ENCODE measurements at places on chromosomes 6 and 20.
A peak's percentile ranks its signal among the peaks of the same experiment; 100 is the strongest.

GRCh38 chr6:894274-894673 is 201.3 kb upstream of the EXOC2 start:
- DNase-seq: no peak

GRCh38 chr6:142542704-142543233 is 241.0 kb downstream of the ADGRG6 start:
- no peak for DNase-seq

- no peak for DNase-seq
Measured at GRCh38 chr20:6501061-6501460, 266.4 kb upstream of the BMP2 start.

- DNase-seq: no peak
Measured at GRCh38 chr6:41511443-41512060, 34.6 kb upstream of the FOXP4 start.

DNA sequence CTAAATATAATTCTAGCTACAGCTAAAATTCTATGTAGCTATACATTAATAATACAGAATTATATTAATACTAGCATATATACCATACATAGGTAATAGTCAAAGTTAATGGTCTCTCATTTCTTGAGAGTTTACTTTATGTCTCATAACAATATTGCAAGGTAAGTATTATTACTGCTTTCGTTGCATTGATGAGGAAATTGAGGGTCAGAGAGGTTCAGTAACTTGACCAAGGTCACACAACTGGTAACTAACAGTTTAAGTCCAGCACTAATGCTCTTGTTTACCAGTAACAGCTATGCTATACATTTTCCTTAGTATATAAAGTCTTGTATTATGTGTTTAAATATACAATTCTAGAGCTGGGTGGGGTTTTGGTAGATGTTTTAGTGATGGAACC is 67.6 kb downstream of the AFG1L start:
- no peak for DNase-seq

DNA sequence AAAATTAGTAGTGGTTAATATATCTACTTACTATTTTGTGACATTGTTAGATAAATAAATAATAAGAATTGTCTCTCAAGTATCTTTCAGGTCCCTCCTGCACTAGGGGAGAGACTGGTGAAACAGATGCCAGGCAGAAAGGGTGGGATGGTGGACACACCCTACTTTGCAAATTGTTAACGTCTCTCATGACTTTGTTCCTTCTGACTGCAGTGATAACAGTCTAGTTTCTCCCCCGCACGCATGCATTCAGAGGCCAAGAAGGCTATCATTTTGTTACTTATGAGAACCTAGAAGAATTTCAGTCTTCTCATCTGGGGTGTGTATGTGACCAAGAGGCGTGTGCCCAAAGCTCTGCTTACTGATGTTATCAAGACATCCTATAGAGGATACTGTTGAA is 152.3 kb downstream of the EDN1 start:
- DNase-seq: no peak

DNA sequence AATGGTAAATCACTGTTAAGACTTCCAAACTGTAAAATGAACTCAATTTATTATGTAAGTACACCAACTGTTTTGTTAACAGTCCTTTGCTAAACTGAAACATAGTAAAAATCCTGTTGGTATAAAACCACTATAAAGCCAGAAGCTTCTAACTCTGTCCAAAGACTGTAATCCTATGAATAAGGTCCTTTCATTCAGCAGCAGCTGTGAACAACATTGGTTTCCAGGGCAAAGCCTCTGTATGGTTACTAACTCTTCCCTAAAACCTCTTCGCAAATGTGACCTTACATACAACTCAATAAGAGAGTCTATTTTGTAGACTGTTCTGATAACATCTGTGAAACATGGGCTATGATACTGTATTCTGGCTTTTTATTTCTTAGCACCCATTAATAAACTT is 40.1 kb downstream of the NUP153 start:
- no peak for DNase-seq

DNA sequence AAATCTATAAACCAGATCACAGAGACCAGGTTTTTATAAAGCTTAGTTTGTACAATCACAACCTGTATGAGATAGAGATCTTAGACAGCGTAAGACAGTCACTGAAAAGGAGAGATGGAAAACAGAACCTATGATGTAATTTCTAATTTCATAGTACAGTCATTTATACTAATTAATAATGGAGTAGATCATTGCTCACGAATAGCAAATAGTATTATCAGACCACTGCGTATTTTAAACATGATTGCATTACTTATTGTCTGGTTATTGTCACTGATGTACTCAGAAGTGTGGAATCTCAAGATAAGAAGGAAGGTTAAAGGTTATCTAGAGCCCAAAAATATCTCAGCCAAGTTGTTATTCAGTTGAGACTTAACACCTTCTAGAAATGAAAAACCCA is 115.6 kb downstream of the KHDC1L start:
- DNase-seq: no peak

DNA sequence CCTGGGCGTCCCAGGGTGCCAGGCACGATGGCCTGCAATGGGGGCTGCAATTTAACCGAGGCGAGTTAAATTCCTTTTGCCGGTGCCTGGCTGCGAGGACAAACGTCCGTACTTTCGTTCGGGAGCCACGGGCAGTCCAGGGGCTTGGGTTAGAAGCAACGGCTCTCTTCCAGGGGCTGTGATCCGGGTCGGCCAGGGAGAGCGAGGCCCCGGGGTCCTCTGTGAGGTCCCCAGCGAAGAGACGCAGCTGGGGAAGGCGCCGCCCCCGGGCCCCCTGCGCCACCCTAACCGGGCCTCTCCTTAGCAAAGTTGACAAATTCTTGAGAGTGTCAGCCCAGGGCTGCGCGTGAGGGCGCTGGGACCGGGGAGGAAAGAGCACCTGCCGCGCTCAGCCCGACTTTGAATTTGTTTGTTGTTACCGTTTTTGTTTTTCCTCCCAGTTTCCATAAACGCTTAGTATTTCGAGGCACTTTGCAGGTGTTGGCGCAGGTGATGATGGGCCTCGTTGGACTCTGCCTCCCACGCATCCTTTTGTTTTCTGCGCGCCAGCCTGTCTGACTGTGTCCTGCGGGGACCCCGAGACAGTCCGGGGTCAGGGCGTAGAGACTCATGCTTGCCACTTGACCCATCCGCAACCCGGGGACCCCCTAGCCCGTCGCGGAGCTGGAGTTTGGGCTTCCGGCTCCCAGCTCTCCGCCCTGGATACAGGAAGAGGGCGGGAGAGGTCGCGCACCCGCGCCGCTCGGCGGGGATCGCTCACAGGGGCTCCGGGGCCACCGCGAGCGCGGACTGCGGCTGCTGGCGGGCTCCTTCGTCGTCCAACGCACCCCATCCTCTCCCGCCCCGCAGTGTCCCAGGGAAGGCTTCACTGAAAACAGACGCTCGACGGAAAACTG is 5.8 kb downstream of the OLIG3 start:
- DNase-seq: no peak

DNA sequence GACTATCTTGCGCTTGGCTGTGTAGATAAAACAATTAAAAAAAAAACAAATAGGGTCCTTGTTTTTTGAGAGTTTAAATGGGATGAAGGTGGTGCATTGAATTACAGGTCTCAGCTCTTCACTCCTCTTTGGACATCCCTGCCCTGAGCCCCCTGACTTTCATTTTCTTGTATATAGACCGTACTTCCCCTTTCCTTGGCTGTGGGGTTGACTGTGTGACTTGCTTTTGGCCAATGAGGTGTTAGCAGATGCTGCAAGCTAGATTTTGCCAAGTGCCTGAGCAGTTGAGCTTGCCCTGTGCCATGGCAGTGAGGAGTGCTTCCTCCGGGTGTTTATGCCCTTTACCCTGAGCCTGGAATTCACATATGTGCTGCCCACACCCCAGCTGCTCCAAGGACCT is 386.1 kb upstream of the ZFP64 start:
- DNase-seq: no peak

- DNase-seq: no peak
Measured at GRCh38 chr6:35468980-35469750, 964 bp downstream of the RPL10A start.

DNA sequence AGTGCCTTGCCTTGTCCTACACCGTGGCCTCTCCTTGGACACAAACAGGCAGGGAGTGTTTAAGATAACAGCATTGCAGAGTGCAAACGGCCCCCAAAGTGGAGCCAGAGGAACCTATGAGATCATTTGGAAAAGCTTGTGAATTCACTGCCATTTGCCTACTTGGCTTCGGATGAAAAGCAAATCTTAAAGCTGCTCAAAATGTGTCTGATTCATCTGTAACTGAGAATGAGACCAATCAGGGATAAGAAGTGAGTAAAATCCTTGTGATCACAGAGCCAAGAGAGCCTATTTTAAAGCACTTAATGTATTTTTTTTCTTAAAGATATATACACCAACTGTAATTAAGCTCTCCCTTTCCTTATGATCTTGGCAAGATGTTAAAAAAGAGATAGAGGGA is 65.7 kb upstream of the BACH2 start:
- no peak for DNase-seq

GRCh38 chr6:43778131-43778855 is 8.3 kb downstream of the VEGFA start:
- DNase-seq: no peak

DNA sequence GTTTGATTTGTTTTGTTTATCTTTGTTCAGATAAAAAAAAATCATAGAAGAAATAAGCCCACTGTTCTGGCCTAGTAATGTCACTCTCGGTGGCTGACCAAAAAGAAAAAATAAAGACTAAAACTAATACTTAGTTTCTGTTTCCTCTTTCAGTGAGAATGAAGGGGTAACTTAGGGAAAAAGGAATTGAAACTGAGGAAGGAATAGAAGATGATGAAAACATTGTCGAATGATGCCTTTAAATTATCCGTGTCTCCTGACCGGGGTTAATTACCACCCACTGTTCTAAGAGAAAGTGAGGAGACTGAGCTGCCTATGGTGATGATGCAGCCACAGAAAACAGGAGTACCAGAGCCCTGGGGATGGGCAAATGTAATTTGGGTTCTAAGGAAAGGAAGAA is 73.1 kb downstream of the PTCHD4 start:
- no peak for DNase-seq

- DNase-seq: no peak
Measured at GRCh38 chr20:57716901-57717300, 7.1 kb upstream of the PMEPA1 start.

DNA sequence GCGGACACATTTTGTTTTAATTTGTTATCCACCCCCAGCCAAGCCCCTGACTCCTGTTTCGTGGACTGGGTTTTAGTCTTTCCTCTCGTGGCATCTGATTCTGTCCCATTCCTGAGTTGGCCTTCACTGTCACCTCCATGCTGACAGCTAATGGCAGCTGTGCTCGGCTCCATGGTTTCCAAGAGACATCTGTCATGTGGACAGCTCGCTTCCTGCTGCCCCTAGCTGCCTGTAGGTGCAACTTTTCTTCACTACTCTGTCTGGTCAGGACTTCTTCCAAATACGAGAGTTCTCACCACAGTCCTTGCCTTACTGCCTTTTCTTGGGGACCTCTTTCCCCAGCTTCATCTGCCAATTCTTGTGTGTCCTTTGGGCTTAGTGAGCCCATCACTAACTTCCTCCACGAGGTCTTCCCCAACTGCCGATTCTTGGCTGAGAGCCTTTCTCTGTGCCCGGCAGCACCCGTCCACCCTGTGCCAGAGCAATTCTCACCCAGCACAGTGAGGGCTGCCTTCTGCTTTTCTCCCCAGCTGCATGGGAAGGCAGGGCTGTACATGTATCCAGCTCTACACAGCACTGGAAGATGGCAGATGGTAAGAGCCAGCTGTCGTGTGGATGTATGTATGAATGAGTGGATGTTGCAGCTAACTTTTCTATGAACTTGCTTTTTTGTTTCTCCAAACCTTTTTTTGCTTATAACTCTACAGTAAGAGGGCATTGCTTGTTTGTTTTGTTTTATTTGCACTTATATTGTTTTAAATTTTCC is 140.4 kb downstream of the F13A1 start:
- peak; percentile 86 for DNase-seq

DNA sequence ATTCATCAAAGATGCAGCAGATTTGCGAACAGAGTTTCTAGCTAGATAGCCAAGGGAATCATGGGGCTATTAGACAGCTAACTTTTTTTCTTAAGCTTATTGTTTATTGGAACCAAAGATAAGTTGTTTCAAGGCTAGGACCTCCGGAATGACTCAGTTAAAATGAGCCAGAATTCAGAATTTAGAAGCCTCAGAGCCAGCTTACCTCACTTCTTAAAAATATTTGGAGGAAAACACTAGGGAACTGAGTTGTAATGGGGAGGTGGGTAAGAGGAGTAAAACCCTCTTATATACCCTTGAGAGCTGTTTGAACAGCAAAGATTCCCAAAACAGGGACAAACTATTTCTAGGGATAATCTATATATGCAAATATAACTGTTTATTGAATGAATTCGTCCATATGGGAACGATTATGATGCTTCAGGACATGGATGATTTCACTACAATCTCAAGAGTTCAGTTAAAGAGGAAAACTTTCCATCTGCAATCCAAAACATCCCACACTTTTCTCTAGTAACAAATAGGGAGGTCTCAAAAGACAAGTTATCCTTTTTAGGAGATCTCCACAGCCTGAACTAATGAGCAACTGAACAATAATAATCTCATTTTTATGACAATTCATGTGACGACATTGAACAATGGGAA is 12.6 kb upstream of the CARMIL1 start:
- DNase-seq: no peak

DNA sequence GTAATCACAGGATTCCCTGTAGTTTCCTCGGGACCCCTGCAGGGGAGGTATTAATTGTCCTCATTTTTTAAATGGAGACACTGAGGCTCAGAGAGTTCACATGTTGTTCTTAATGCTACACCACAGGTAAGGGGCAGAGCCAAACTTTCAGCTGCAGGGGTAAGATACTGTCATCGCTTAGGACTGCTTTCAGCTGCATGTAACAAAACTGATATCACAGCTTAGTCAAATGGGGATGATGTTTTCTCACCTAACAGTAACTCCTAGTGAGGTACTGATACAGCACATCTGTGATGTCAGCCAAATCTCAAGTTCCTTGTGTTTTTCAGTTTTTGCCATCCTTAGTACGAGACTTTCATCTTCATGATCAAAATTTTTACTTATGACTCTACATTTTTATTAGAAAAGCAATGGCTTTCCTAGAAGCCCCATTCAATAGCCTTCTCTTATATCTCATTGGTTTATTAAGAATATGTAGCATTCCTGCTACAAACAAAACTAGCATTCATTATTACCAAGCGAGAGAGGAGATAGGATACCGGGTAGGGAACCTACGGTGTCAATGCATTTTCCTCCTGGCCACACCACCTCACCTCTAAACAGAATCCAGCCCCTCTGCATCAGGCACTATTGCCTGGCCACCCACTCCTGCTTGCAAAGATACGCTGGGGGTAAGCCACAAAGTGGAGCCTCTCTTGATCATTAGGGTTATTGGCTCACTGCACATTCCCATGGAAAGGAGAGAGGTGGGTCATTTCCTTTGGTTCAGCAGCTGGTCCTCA is 557.5 kb downstream of the CD83 start:
- DNase-seq: no peak

- DNase-seq: no peak
Measured at GRCh38 chr6:98576791-98577190, 257.6 kb upstream of the POU3F2 start.

Data from NCI-H1694 treated with DMSO at 0.1 percent for 48 hours (cell line).